ENCODE measurements at places on chromosomes 3 and 15. TPM values are rescaled to one million over a fixed set of nuclear protein-coding genes. Genes with fewer than 3 reads are reported as not detected.

DNA sequence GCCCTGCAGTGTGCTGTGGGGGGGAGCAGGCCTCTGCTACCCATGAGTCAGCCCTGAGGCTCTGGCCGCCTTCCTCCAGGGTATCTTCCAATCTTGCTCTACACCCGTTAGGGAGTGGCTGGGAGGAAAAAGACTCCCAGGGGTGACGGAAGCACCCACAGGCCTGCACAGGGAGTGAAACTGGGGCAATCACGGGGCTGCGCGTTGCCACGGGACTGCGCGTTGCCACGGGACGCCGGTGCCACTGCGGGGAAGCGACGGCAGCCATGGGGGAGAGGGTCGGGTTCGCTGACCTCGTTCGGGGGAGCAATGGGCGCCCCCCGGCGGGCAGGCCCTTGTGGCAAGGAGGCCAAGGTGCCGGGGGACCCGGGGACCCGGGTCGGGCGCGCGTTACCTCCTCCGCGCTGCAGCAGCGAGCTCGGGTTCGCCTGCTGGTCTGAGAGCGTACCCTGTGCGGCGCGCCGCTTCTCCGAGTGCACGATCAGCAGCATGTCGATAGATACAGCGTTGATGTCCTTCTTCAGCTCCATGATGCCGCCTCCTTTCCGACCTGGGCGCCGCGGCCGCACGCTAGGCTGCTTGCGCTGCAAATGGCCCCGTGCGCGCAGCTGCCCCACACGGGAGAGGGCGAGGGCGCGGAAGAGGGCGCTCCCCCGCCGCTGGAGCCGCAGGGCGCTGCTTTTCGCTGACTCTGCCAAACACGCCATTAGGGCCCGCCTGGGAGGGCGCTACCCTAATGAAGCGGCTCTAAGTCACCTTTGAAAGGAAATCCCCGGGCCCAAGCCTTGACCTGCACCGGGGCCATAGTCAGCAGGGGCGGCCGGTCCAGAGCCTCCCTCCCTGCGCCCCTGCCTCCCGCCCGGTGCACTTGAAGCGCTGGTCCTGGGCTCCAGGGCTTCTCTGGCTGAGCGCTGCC lies at the start of gene KY:
TSS of gene KY (minus strand) at position 592 of the 916 bp plus-strand sequence. CDS start at position 530, 62 bp downstream.
- ATAC-seq = peak; percentile 64

GRCh38 chr3:140536926-140537726 lies 140.7 kb upstream of the TRIM42 start:
- ATAC-seq = no peak

- no peak for ATAC-seq
These were observed 69.5 kb downstream of the PGPEP1L start for GRCh38 chr15:98938105-98938417.

STRIT1 gene
- not detected for total RNA-seq

GPR149 gene
- total RNA-seq = not detected

Data from esophagus mucosa (tissue), 1 donor.